Effector CD4-positive, alpha-beta T cell (primary cell): ENCODE measurements at places on chromosomes 2 and 18.

- DNase-seq: no peak
Observed at GRCh38 chr18:63520053-63520685, 22.0 kb upstream of the SERPINB12 start.

GRCh38 chr2:54725343-54726099, 2.1 kb downstream of the EML6 start:
- DNase-seq: no peak

GRCh38 chr18:25349131-25349925, 2.6 kb downstream of the ZNF521 start:
- no peak for DNase-seq

DNA sequence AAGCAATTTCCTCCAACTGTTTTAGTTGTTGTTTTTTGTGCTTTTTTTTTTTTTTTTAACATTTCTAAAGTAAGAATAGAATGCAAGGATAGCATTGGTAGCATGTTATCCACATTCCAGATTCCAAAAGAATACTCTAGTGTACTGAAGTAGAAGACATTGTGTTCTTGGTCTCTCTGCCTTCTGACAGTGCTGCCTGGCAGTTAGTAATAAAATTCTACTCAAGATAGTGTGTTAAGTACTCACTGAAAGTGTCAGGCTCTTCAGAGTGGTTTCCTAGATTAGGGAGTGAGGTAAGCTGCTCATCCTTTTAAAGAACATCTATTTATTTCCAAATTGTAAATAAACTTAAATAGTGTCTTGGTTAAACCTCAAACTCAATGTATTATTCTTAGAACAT, 253.7 kb downstream of the HNMT start:
- DNase-seq: no peak

- DNase-seq: no peak
Observed at GRCh38 chr18:33761363-33761762, 183.3 kb downstream of the ASXL3 start.

GRCh38 chr2:237774811-237775553, 23.6 kb upstream of the RBM44 start:
- no peak for DNase-seq

DNA sequence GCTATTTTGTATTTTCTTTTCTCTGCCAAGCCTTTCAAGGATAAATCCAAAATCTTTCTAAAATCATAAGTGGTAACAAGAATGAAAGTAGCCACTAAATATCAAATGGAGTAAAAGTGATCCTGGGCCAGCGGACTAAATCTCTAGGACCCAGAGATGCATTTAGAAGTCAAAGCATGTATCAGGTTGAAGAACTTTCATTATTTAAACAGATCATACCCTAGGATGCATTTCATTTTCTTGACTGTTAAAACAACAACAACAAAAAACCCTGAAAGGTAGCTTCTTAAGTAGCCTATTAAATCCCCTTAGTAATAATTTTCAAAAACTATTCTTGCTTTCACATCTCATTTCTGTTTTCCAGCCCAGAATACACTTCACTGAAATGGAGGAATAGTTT, 4.8 kb upstream of the POU3F3 start:
- no peak for DNase-seq
